ENCODE measurements at places on chromosomes 3 and 15. TPM values are rescaled to one million over a fixed set of nuclear protein-coding genes. Genes with fewer than 3 reads are reported as not detected.

GRCh38 chr3:191848818-191849217, 387.9 kb downstream of the PYDC2 start:
- H3K27ac ChIP-seq: no peak overlapping the region
- no peak overlapping the region for H3K4me3 ChIP-seq
- H3K4me1 ChIP-seq: no peaks in the 10 kb centered on the region
- H3K36me3 ChIP-seq: no peaks in the 10 kb centered on the region
- no peaks in the 10 kb centered on the region for H3K27me3 ChIP-seq

DNA sequence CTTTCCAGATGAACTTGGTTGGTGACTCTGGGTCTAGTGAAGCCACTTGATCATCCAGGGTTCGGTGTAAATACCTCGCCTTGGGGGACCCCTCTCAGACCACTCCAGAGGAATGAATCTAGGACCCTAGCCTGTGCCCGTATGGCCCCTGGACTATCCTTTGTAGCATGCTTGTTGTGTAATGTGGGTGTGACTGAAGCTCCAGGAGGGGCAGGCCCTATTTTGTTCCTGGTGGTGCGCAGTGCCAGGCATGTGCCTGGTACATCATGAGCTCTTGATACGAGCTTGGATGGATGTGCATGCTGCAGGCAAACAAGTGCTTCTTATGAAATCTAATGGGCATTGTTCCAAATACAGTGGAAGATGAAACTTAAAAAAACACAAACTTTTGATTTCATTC, 82.8 kb downstream of the EBLN2 start:
- peaks cover 13% of the 10 kb centered on the region for H3K4me1 ChIP-seq
- no peak overlapping the region for H3K4me3 ChIP-seq
- no peaks in the 10 kb centered on the region for H3K36me3 ChIP-seq

- no peaks in the 10 kb centered on the region for H3K4me1 ChIP-seq
- no peak for DNase-seq
- no peak within 1 kb of the TSS for H3K27ac ChIP-seq
- peaks cover 12% of the 10 kb centered on the region for H3K27me3 ChIP-seq
Measured at GRCh38 chr3:193554811-193555210, at the start of gene ATP13A4. TSS of gene ATP13A4 (minus strand) at chr3:193554895. CDS start at chr3:193554799, 96 bp downstream.

DNA sequence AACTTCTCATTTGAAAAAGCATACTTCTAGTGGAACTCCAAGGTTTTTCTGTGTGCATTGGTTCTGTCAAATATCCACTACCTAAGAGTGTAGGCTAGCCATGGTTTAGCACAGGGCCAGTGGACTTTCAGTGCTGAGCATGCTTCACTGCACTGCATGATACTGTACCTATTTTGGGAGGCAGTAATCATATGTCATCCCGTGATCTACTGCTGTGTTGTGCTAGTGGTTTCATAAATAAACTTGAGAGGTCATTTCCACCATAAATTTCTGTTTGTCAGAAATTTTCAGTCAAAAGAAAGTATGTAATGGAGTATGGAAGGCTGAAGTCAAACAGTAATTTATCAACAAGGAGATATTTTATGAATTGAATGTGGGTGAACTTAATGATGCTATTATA, 203.6 kb downstream of the ROBO1 start:
- no peak for DNase-seq
- no peaks in the 10 kb centered on the region for H3K4me1 ChIP-seq
- H3K27ac ChIP-seq: no peak overlapping the region
- H3K27me3 ChIP-seq: no peaks in the 10 kb centered on the region
- H3K4me3 ChIP-seq: no peak overlapping the region

GRCh38 chr3:110397115-110397514, 674.5 kb upstream of the NECTIN3 start:
- DNase-seq: no peak
- no peaks in the 10 kb centered on the region for H3K36me3 ChIP-seq
- no peaks in the 10 kb centered on the region for H3K4me1 ChIP-seq
- H3K27ac ChIP-seq: no peak overlapping the region
- no peaks in the 10 kb centered on the region for H3K27me3 ChIP-seq
- H3K4me3 ChIP-seq: no peak overlapping the region

The GPR156 gene
- total RNA-seq: 0.11 TPM

Data from K562 (cell line).